GM04504 (cell line): ENCODE measurements at places on chromosomes 2 and 18.
A peak's percentile ranks its signal among the peaks of the same experiment; 100 is the strongest.

GRCh38 chr2:170396799-170397459, 219.0 kb downstream of the MYO3B start:
- DNase-seq = no peak

DNA sequence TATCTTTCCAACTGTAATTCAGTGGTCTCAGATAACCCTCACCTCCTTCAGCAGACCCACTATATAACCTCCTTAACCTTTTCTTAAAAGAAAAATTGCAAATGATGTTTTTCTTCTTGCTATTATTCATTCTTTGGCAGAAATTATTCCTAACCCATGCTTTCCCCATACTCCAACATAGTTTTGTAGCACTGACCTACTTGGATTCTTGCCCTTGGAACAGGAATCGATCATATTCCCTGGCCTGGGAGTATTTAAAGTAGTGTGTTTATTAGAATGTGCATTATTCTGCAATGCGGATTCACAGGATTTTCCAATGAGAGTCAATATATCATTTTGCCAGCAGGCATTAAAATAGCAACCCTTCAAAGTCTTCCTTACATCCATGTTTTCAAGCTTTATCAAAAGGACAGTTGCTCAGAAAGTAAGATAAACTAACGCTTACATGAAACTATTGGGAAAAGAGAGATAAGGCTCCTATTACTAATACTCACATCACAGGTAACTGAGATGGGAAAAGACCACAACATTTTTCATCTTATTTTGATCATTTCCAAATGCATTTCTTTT, 37.4 kb downstream of the CHN1 start:
- DNase-seq = no peak

- no peak for DNase-seq
Measured at GRCh38 chr18:45836242-45837205, 11.0 kb downstream of the SIGLEC15 start.

DNA sequence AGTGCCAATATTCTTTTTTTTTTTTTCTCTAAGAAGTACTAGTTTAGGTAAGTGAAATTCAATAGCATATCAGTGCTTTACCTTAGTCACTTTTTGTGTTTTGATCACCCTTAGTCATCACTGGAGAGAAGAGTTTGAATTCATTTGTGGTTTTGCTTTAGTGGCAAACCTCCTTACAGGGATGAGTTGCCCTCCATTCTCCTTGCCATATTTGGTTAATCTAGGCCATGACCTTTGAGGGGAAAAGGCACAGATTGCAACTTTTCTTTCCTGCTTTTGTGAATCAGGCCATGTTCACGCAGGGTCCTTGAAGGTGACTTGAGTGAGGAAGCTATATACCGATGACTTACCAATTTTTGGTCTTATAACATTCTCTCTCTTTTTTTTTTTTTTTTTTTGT, 34.4 kb downstream of the PLEKHA3 start:
- peak; percentile 20 for DNase-seq

- no peak for DNase-seq
Measured at GRCh38 chr2:24403832-24404212, 43.5 kb upstream of the ITSN2 start.

- no peak for DNase-seq
Measured at GRCh38 chr2:223109341-223109740, 57.4 kb downstream of the KCNE4 start.

DNA sequence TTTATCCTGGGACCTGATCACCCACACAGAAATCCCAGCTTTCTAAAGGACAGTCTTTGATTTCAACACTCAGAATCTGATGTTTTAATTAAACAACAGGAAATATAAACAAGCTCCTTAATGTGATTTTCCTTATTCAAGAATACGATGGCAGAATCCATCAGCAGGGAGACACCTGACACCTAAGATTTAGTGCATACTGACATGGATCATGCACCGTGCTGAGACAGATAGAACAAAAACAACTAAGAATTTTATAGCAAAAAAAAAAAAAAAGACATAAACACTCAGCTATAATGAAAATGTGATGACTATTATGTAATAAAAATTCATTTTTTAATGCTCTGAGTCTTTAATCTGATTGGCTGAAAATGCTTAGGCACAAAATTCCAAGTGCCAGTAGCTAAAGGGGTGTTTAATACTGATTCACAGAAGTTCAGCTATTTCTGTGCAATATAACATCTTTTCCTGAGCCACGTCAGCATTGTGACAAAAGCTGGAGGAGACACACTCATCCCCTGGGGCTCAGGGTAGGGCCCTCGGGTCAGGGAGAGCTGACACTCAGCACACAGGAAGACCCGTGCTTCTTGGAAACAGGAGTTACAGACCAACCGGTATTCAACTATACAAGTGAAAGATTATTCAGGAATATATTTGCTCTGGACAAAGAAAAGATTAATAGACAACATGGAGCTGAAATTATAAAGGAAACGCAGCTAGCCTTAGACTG, 247.4 kb downstream of the FBXO15 start:
- DNase-seq = no peak

DNA sequence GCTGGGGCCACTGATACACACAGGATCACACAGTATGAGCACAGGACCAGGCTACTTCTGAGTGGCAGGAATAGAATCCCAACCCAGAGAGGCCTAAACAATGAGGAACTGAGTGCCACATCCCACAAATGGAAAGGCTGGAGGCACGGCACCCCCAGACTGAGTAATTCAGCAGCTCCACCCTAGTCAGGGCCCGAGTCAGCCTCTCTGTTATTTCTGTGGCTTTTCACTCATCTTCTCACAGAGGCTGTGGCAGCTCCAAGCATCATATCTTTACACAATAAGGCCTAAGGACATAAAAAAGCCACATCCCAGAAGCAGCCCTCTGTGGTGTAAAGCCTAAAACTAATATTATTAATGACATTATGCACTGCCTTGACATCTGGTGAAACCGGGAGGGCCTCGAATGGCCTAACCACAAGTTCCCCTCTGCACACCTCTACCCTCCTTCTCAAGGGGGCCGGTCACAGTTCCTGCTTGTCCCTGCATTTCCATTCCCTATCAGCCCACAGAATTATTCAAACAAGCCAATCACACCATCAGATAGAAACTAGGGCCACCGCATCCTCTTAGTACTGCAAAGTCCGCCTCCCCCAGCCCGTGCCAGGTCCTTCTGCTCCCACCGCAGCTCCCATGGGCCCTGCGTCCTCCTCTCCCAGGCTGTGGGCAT, 12.5 kb upstream of the MAL start:
- DNase-seq = no peak

DNA sequence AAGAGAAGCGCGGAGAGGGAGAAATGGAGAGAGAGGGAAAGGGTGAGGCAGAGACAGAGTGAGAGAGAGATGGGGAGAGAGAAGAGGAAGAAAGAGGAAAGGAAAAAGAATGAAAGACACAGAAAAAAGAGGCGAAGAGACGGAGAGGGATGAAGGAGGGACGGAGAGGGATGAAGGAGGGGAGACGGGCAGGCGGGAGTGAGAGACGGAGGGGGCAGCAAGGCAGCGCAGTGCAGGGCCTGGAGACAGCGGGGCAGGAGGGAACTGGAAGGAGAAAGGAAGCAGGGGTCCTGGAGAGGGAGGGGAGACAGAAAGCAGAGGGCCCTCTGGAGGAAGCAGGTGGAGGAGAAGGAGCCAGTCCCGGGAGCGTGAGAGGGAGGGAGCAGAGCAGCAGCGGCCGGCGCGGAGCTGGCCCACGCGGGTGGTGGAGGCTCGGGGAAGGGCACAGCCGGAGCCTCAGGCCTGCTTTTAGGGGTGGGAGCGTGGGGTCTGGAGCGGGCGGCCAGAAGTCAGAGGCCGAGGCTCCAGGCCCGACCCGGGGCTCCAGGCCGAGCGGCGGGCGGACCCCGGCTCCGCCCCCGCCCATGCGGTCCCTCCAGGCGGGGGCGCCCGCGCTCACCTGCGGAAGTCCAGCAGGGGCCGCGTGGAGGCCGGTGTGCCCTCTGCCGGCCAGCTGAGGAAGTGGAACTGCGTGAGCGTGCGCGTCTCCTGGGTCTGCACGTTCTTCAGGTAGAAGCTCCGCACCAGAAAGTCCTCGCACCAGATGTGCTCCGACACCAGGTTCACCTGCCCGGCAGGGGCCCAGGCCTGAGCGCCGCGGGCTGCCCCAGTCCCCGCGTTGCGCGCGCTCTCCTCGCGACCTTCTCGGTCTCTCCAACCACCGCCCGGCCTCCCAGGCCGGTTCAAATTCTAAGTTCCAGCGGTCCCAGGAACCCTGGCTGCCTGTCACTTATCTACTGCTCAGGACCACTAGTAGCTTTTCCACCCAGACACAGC, 14.5 kb downstream of the PTPRN start:
- DNase-seq = peak; percentile 45

- DNase-seq = no peak
Measured at GRCh38 chr2:108936866-108937265, 52.2 kb downstream of the EDAR start.
